NCI-H1048 (cell line): ENCODE measurements at places on chromosomes 7 and 10.

GRCh38 chr7:2629746-2630681 is 1.8 kb upstream of the TTYH3 start:
- no peak for DNase-seq

GRCh38 chr10:119597405-119598186 is 832 bp upstream of the TIAL1 start:
- no peak for DNase-seq

- DNase-seq: no peak
Measured at GRCh38 chr7:17009007-17009719, 127.4 kb upstream of the AGR3 start.

- DNase-seq: no peak
Measured at GRCh38 chr10:104297697-104298660, 29.0 kb downstream of the GSTO2 start.

- DNase-seq: no peak
Measured at GRCh38 chr10:81179805-81180452, 642.2 kb downstream of the SH2D4B start.

DNA sequence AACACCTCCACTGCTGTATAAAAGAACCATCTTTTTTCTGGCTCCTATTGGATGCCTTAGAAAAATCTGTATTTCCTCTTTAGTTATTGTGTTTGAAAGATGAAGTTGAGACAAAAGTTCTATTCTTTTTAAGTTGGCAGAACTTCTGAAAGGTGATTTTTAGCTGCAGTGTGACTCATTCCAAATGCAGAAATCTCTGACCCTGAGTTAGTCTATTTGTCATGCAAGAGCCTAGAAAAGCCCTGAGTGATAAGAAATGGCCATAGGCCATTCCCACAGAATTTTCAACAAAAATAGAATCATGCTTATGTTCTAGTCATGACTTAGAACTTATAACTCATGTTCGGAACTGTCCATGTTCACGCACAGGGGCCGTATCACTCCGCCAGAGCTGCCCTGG is 89.1 kb downstream of the EGFR start:
- no peak for DNase-seq

GRCh38 chr10:28793482-28793881 is 116.2 kb downstream of the BAMBI start:
- no peak for DNase-seq

DNA sequence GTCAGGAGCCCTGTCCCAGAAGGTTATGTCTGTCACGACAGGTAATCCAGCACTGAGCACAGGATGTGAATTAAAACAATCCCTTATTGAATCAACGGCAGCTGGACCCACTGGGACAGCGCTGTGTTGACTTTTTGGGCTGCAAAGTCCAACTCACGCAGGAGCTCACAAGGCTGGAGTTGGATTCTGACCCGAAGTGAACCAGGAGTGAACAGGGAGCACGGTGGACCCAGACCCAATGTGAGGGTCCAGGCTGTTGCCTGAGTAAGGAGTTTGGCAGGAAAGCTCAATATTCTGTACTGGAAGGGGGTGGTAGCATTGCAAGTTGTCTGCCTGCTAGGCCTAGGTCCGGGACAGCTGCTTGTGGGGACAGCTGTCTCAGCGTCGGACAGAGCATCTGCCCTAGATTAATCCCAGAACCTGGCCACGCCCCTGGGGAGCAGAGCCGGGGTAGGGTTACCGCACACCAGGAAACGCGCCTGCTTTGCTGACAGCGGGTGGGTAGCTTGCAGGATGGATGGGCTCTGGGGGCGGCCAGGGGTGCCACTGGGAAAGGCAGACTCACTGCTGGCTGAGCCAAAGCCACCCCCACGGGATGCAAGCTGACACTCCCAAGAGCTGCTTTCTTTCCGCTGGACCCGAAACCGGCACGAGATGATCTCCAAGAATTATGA is 24.0 kb downstream of the COL26A1 start:
- no peak for DNase-seq

DNA sequence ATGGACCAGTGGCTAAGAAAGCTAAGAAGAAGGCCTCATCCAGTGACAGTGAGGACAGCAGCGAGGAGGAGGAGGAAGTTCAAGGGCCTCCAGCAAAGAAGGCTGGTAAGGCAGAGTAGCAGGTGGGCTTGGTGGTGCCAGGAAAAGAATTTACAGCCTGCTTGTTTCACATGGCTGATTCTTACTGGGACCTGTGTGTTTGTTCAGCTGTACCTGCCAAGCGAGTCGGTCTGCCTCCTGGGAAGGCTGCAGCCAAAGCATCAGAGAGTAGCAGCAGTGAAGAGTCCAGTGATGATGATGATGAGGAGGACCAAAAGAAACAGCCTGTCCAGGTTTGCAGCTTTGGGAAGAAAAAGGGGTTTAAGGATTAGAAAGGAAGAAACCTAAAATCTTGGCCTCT is 5.0 kb downstream of the NOLC1 start:
- no peak for DNase-seq

GRCh38 chr10:92811986-92812385 is 36.3 kb upstream of the EXOC6 start:
- no peak for DNase-seq

GRCh38 chr7:71303566-71303965 is 171.6 kb downstream of the GALNT17 start:
- DNase-seq: no peak

- no peak for DNase-seq
Measured at GRCh38 chr7:157730614-157731013, 393.8 kb downstream of the DNAJB6 start.

DNA sequence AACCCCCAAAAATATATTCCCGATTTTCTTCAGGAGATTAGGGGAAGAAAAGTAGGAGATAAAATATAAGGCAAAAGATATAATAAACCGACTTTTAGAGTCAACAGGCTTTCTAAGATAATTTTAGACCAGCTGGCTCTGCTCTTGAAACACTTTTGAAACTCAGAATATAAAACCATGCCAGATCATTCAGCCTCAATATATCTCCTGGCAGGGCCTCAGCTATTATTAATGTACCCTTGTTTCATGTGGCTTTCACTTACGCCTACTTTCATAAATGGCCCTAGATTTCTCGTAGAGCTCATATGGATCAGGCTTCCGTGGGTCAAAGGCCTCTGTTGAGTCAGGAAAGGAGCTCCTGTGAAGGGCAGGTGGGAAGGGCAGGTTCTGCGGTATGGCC is 396.0 kb downstream of the PHTF2 start:
- DNase-seq: no peak

DNA sequence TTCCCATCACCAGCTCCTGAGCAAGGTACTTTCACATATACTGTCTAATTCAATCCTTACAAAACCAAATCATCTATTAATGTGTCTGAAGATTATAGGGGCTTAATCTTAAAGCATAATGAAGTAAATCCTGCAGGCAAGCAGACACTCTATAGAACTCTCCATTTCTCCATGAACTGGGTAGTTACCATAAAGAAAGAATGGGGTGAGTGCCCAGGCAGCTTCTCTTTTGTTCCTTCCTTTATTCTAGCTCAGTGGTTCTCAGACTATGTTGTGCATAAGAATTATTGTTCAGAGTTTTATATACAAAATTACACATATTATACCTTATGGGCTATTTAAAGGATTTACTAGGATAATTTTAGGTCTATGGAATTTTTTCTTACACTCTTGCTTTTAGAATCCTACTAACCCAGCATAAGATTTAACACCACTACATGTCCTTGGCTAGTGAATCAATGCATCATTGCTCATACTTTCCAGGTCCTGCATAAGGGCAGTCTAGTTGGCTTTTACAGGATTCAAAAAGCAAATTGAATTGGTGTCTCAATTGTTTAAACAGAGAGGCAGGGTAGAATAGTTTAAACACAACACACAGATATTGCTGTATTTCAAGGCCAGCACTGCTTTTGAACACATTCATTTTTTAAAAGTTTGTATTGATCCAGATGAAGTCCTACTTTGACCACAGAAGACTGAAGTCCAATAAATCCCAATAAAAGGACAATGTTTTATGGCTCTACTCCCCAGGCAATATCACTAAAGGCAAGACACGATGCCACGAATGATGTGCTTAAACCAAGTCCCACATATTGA is 12.9 kb downstream of the SGCE start:
- no peak for DNase-seq
